ENCODE measurements at places on chromosomes 3 and 15.

DNA sequence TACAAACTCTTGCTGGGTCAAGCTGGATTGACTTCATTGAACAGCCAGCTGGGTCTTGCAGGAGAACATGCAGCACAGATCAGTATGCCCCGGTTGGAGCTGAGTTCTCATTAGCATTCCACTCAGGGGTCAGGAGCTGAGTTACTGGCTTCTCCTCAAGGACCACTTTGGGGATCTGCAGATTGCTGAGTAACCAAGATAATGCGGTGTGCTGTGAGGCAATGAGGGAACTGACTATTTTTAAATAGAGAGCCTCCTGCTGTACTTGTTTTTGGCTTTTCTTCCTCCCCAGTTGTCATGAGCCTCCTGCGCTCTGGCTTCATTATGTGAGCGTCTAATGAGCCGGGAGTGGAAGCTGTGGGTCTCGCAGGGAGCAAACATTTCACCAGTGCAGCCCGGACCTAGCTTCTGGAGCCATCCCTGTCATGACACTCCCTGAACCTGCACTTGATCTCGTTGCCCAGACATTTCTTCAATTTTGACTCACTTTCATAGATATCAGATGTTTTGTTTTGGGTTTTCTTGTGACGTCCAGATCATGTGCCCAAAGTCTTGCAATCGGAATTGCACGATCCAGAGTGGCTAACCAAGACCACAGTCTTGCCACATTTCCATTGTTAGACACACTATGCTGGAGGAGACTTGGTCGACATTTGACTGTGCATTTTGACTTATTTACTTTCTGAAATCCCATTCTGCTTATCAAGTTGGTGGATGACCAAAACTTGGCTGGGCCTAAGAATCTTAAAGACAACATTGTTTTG lies 327.2 kb downstream of the LRTM1 start:
- no peak for DNase-seq

GRCh38 chr3:182180654-182181385 lies 469.1 kb downstream of the SOX2 start:
- no peak for DNase-seq

DNA sequence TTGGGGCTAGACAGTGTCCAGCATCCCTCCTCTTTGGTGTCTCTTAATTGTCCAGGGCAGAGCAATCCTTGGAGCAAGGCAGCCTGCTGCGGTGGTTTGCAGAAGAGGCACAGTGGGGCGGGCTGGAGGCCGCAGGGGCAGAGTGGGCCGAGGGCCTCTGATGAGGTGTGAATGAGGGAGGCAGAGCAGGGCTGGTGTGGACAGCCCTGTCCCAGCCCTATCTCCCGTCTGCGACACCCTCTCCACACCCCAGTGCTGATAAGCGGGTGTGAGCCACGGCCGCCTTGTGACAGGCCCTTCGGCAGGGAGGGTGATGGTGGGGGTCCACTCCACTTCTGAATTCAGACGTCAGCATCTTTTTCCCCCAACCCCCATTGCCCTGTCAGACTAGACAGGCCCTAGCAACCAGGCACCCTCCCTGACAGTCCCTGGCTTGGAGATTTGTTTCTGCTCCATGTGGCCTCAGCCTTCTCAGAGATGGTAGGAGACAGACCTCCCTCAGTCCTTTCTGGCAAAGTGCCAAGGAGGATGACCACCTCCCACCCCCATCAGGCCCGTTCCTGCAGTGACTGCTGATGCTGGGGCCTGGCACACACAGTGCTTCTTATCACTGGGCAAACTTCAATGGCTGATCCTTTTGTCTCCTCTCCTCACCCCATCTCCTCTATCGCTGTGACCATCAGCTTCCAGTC lies 37.3 kb downstream of the EXOG start:
- DNase-seq, result no peak

DNA sequence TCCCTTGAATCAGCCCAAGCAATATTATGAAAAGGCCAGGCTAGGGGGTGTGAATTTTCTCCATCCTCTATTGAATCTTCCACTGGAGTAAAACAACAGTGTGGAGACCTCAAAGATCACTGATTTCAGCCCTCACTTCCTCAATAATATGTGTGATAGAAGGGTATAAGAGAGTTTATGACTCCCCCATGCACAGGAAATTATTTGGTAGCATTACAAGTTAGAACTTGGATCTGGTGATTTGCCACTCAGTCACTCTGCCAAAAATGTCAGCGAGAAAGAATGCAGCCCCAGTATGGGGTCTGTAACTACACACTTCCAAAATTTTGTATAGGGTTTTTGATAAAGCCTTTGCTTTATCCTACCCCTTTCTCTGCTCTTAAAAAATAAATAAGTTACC lies 81.0 kb upstream of the KCNMB2 start:
- no peak for DNase-seq

- no peak for DNase-seq
These were observed 35.3 kb downstream of the PAK2 start for GRCh38 chr3:196774848-196775422.

GRCh38 chr15:58686286-58686685 lies 63.2 kb downstream of the ADAM10 start:
- no peak for DNase-seq

- DNase-seq, result no peak
These were observed 877.8 kb downstream of the TUSC7 start for GRCh38 chr3:117587416-117587815.

DNA sequence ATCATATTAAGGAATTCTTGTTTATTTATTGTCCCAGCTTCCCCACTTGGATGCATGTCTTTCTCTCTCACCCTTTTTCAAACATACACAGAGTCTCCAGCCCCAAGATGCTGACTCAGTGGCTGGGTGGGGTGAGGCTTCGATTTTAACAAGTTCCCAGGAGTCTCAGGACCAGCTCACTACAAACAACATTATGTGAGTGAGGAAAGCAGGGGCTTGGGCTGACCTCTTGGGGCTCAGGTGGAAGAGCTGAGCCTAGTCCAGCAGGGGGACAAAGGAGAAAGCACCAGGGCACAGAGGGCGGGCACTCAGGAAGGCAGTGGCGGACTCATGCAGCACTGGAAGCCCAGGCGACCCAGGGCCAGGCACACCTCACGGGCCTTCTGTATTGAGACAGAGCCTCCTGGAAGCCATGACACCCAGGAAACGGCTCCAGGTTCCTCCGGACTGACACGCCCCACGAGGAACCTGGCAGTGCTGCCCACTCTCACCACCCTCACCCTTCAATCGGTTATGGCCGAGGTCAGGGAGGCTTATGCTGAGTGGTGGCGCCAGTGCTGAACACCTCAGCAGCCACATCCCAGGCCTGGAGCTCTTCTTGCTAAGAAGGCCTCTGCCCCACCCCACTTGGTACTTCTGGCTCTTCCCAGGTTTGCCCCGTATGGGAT lies 97.4 kb downstream of the LRIG1 start:
- DNase-seq, result no peak

All from activated T-helper 1 cell treated with anti-CD3 and anti-CD28 coated beads, Interleukin-2, amount 50 U/mL, for 16 hours (primary cell).